Right ventricle myocardium inferior (tissue), 1 donor: ENCODE measurements at places on chromosomes 7 and 10. TPM values are rescaled to one million over a fixed set of nuclear protein-coding genes. Genes with fewer than 3 reads are reported as not detected.
A peak's percentile ranks its signal among the peaks of the same experiment; 100 is the strongest.

DNA sequence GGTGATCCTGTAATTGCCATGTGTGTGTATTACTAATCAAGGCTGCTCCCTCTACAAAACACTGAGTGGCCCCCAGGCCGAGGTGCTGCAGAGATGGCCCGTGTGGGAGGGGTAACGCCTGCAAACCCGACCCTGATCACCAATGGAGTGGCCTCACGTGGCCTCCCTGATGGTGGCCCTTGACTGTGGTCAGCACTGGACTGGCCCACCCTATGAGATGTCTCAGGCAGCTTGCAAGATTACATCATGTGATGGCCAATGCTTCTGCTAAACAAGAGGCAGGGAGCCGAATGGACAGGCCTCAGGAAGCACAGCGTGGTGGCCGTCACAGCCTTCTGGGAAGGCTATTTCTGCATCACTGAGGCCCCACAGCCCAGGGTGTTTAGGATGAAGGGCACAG lies 186.4 kb downstream of the MGMT start:
- no peak for DNase-seq

DNA sequence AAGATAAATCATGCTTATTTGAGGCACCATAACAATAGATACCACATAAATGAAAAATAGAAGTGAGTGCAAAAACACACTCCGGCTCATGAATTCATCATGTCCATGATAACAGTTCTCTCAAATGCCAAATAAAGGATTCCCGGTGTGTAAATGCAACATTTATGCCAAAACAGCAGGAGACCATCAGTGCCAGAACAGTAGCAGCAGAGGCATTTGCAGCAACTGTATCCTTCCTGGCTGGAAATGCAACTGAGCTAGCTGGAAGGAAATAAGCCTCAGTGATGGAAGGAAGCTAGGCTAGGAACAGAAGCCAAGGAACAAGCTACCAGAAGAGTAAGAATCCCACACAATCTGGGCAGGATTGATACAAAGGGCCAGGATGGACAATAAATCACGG lies 79.9 kb upstream of the THSD7A start:
- no peak for DNase-seq

MACC1 gene
- total RNA-seq, result 0.16 TPM

ARMH3 gene
- total RNA-seq, result 51.9 TPM

AOAH gene
- 1.9 TPM for total RNA-seq

SFTPA1 gene
- 0.24 TPM for total RNA-seq

DPYSL4 gene
- total RNA-seq, result 24.9 TPM

GRCh38 chr7:28349637-28350036 lies 62.7 kb upstream of the CREB5 start:
- DNase-seq, result no peak

DNA sequence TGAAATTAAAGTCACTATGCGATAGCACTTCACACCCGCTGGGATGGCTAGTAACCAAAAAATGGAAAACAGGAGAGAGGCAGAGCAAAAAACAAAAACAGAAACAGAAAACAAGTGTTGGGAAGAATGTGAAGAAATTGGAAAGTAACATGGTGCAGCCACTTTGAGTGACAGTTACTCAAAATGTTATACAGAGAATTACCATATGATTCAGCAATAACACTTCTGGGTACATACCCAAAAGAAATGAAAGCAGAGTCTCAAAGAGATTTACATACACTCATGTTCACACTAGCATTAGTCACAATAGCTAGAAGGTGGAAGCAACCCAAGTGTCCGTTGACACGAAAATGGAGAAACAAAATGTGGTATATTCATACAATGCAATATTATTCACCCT lies 88.6 kb upstream of the KCNIP2 start:
- DNase-seq, result no peak

OR6B1 gene
- not detected for total RNA-seq

DNA sequence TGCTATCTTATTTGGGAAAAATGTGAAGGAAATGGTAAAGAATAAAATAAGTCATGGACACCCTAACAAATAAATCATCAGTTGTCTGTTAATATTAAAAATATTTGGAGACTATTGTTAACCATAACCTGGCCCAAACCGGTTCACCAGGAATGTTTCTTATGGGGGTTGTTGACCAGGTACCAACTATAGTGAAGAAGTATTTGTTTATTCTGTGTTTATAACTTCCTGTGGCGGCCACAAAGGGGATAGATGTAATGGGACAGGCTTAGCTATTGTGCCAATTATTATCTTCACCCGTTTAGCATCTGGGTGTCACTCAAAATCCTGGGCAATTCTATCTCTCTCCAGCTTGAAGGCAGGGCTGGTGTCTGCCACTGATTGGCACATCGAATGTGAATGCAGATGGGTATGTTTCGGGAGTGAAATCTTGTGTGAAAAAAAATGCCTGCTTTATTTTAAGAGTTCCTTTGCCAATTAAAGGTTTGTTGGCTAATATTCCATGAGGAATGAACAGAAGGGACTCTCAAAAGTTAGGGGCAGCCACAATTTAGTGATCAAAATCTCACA lies 500.9 kb downstream of the ARL4A start:
- DNase-seq, result no peak

CTAGE15 gene
- not detected for total RNA-seq

WDR86 gene
- total RNA-seq, result 0.41 TPM

DNA sequence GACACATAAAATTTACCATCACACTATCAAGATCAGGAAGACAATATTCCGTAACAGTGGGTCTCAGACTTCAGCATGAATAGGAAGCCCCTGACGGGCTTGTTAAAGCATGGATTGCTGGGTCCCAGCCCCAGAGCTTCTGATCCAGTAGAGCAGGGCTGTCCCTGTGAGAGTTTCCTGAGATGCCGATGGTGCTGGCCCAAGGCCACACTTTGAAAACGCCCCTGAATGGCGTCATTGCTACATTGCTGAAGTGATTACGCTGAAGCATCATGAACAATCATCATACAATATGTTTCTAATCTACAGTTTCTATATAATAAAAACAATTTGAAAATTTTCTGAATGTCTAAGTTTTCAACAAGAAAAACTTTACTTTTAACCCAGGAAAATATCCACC lies 38.0 kb upstream of the TMEM72 start:
- no peak for DNase-seq

DNA sequence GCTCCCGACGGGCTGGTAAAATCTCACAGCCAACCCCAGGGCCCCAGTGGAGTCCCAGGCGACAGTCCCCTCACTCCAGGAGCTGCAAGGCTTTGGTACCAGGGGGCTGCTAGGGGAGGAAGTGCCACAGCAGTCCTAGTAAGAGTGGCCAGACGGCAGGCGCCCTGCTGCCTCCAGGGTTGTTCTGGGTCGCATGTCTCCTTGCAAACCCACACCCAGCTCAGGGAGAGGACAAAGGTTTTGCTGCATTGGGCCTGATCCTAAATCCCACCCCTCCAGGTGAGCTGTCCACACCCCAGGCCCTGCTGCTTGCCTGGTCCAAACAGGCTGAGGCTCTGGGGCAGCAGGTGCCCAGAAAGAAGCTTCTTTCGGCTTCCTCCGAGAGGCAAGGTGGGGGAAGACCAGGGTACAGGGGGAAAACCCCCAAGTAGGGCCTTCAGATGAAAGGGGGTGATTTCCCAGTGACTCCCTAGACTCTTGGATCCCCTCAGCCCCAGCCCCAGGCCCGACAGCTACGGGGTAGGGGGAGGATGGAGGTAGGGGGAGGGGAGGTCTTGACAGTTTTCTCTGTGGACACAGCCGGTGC lies 4.2 kb upstream of the KCP start:
- DNase-seq, result peak; percentile 14

- no peak for DNase-seq
Measured at GRCh38 chr10:101301111-101301731, 52.7 kb upstream of the BTRC start.

DNA sequence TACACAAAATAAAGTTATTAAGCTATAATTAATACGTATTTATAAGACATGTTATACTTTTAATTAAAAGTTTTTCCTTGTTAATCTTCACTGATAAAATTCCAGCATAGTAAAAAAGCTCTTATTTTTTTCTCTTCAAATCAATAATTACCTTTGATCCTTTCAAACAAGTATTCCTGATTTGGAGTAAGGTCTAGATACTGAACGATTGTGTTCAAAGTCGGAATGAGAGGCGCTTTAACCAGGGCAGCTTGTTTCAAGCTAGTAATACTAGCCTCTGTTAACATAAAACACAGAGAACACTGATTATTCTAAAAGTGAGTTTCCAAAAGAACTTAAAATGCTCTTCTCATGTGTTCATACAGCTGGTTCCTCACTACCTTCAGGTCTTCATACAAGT lies 27.0 kb downstream of the TMEM209 start:
- DNase-seq, result no peak

DNA sequence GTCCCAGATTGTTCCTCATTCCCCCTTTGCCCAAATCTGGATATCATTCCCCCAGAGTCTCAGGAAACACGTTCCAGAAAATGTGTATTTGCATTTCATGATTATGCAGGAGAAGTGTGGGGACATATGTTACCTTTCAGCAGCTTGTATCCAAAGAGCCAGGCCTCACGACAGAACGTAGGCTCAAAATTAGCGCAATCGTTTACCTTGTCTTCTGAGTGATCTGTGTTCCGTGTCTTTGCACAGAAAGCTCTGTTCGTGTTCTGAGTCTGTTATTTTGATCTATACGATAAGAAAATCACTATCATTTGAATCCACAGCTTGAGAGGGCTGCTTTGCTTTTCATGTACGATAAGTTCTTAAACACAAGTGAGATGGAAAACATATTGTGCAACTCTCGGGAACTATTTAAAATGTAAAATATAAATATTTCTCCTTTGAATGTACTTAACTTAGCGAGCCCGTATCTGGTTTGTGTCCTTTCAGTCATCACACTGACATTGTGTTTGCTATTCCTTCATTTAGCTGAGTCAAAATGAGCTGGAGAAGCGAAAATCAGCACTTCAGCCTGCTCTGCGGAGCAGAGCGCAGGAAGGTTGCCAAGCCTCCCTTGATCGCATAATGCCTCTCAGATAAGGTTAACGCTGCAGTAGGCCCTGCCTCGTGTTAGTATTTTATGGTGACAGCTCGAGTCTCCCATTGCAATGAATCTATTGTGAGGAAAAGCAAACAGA lies 80.2 kb upstream of the CACNB2 start:
- no peak for DNase-seq

DNA sequence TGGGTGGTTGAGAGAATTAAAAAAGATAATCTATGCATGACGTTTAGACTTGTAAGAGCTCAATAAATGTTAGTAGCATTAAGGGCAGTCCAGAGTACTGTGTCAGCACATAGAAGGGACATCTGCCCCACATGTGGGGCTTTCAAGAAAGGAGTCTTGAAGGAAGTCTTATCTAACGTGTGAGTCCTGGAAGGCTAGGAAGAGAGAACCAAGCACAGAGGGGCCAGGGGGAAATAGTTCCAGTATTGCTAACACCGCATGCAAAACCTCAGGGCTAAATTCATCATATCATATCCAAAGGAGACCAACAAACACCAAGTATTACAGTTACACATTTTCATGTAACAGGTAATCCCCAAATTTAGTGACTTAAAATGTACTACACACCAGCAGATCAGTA lies 122.7 kb downstream of the AOAH start:
- DNase-seq, result no peak

DNA sequence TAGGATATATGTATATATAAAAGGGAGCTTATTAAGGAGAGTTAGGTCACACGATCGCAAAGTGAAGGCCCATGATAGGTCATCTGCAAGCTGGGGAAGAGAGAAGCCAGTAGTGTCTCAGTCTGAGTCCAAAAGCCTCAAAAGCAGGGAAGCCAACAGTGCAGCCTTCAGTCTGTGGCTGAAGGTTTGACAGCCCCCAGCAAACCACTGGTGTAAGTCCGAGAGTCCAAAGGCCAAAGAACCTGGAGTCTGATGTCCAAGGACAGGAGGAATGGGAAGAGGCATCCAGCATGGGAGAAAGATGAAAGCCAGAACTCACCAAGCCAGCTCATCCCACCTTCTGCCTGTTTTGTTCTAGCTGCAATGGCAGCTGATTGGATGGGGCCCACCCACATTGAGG lies 88.9 kb upstream of the TBX20 start:
- DNase-seq, result no peak

DNA sequence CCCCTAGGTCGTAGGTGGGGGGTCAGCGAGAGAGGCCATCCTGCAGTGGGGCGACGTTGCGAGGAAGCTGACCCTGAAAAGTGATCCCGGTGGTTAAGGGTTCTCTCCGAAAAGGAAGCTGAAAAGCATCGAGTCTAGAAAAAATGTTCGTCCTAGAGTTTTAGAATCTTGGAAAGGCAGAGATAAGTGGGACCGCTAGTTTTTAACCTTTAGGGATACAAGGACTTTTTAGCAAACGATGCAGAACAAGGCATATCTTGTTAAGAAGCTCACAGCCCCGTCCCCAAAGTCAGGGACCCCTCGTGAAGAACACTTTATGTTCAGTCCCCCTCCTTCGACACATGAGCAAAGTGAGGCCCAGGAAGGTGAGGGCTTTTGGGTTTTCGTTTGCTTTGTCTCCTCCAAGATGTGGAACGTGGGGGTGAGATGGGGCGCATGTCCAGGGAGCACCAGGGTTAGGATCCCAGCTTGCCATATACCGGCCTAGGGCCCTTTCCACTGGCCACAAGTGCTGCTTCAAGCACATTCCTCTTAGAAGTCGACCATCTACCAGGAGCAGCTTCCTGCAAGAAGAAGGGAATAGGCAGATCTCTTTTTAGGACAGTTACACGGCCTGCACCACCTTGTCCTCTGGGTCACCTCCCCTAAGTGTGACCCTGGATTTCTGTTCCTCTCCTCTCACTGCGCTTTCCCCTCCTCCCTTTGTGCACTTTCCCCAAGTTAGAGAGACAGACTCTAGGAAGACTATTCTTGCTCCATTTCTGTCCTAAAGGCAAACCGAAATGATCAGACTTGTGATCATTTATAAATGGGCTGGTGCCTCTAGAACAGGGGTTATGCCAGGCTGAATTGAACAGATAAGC lies 969 bp downstream of the SLC35G1 start:
- no peak for DNase-seq

CAMK2G gene
- 11.7 TPM for total RNA-seq

NHLRC2 gene
- total RNA-seq, result 60.6 TPM

PRSS58 gene
- not detected for total RNA-seq

FAM171A1 gene
- total RNA-seq, result 12.2 TPM

SPAM1 gene
- not detected for total RNA-seq

GRCh38 chr7:123635551-123636359 lies 19.9 kb upstream of the LMOD2 start:
- no peak for DNase-seq

GRCh38 chr10:111113961-111114757 lies 37.3 kb downstream of the ADRA2A start:
- DNase-seq, result no peak

DNA sequence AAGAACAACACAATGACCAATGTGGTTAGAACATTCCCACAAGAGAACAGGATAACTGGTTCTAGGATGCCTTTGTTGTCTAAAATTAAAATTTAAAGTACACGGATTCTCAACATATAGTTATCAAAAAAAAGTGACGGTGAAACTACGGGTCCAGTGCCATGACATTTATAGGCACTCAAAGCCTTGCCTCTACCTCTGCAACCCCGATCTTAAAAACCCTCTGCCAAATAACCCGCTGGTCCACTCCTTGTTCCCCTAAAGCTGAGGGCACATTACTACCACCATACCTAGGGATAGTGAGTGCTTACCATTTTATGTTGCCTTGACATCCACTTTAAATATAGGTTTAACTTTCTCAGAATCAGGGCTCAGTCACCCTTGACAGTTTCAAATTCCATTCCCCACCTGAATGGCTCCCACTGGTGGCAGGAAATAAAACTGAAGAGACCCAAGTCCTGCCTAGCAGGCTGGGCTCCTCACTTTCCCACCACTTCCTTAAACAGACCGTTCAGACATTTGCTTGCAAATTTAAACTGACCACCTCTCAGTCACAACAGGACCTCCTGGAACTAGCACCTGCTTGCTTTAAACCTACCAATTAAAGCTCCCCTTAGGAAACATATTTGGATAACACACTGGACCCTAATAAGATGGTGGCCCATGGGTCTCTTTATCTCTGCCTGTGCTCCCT lies 169.9 kb upstream of the ASAH2 start:
- no peak for DNase-seq
